ENCODE measurements at places on chromosomes 12 and 14.

- no peak for DNase-seq
These were observed 8.7 kb upstream of the WDR89 start for GRCh38 chr14:63650256-63650952.

- no peak for DNase-seq
These were observed 5.6 kb downstream of the TBX5 start for GRCh38 chr12:114400361-114400811.

DNA sequence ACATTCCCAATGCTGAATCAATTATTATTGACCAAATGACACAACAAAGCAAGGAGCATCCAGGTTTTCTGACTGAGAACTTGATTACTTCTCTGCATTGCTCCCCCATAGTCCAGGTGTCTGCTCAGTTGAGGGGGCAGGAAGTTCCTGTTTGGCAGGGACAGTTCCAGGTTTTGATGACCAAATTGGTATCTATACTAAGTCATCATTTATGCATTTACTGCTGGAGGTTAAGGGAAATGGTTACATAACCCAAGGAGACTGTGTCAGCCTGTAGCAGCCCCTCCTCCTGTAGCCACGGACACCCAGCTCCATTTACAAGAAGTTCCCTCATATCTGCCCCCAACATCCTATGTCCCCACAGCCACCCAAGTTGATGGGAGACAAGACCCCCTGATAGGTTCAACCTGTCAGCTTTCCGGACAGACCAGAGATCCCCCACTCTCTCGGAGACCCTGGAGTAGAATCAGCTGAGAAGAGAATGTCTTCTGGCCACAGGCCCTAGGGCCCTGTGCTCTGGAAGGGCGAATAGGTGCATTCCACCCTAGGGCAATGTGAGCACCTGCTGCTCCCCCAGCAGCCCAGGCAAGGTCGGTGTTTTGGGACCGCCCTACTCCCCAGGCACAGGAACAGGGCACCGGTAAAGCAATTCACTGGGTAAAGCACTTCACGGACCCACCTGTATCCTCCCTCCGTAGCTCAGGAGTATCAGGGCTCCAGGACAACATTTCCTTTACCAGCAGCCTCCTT lies 23.6 kb downstream of the IRF2BPL start:
- DNase-seq, result no peak

DNA sequence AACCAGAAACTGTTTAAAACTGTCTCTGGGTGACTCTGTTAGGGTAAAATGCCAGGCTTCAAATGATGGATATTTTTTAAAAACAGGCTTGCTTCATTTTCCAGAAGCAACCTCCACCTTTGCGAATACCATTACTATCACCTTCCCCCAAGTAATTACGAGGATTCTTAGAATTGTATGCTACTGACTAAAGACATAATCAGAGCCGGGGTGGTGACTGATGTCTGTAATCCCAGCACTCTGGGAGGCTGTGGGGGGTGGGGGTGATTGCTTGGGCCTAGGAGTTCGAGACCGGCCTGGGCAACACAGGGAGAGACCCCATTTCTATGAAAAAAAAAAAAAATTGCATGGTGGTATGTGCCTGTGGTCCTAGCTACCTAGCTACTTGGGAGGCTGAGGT lies 38.3 kb downstream of the FGD6 start:
- no peak for DNase-seq

DNA sequence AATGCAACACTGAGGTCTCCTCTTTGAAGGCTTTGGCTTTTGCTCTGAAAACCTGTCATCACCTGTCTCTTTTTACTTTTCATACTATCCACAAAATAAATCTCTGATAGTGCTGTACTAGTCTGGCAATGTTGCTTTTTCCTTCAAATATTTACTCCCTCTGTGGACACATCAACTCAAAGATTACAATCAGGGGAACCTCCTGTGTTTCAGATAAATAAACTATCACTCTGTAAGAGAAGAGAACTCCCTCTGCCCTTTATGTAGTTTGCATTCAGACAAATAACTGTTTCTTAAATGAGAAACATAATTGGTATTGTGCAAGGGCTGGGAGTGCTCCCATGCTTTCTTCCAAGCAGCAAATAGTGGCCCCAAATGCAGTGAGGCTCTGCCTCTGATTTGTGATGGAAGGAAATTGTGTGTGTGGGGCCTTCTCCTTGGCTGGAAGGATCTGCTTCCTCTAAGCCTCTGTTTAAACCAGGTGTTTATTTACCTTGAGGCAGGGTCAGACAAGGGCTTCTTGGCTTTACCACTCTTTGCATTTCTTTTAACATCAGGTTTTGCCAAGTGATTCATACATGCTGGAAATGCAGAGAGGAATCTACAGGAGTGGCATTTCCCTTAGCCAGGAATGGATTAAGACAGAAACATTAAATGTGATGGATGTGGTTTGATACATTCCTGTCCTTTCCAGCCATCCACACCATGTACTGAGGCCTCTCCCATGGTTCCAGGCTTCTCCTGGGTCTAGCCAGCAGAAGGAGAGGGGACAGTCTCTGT lies 69.0 kb downstream of the AKAP6 start:
- DNase-seq, result no peak

- no peak for DNase-seq
These were observed 90.0 kb downstream of the NINJ2 start for GRCh38 chr12:573232-573631.

DNA sequence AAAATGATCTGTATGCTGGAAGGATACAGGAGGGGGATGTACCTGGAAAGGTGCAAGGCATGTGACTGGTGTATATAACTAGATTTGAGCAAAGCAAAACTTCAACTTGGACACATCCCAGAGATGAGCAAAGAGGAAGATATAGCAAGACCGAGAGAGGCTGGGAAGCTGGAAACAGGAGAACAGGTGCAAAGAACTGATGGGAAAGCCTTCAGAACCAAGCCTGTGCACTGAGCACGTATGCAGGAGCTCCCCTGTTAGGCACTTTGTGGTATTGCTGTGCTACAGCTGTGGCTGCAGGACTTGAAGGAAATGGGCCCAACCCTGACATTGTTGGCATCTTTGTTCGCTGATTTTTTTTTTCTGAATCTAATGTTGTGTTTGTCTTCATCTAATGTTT lies 120.7 kb upstream of the PWP1 start:
- DNase-seq, result peak; percentile 47
